Epithelial cell of esophagus (primary cell): ENCODE measurements at places on chromosomes 7 and 10.
A peak's percentile ranks its signal among the peaks of the same experiment; 100 is the strongest.

GRCh38 chr7:20374399-20374798 lies 43.7 kb downstream of the ITGB8 start:
- no peak for DNase-seq

DNA sequence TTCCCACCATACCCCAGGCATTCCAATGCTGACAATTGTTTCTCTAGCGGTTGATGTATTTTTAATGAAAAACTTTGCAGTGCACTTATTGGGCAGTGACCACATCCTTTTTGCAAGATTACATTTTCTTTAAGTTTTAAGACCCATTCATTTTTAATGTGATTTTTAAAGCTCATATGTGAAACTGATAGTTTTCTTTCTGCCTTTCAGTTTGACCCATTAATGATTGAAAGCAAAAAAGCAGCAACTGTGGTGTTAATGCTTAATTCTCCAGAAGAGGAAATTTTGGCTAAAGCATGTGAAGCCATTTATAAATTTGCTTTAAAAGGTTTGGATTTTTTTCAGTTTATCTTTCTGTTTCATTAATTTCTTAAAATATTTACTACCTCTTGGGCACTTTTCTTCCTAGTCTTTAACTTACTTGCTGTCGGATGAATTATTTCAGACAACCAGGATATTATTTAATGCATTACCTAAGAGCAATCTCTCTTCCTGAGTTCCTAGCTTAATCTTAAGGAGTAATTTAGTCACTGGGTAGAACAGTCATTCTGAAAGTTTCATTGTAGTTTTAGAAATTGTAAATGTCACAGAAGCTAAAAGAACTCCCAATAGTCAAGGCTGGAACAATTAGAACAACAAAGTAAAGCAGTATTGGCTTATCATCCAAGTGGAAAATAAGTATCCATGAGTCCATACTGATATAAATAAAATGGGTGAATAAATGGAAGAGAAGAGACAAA lies 18.3 kb downstream of the ARMC3 start:
- no peak for DNase-seq

GRCh38 chr10:23343591-23344240 lies 881 bp downstream of the C10orf67 start:
- peak; percentile 65 for DNase-seq

DNA sequence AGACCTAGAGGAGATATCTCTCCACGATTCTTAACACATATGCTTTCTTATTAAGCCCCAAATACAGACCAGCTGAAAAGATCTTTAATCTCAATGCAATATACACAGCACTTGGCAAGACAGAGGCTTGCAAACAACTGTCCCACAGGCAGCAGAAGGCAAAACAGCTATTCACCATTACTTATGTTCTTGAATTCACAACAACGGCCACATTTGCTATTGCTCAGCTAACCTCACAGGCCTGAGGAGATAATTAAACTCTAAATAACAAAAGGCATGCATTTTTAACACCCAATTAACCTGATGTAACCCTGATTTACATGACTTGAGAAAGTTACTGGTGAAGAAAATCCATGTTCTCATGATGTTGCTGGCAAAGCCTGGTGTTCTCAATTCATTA lies 216.4 kb downstream of the CRPPA start:
- no peak for DNase-seq

DNA sequence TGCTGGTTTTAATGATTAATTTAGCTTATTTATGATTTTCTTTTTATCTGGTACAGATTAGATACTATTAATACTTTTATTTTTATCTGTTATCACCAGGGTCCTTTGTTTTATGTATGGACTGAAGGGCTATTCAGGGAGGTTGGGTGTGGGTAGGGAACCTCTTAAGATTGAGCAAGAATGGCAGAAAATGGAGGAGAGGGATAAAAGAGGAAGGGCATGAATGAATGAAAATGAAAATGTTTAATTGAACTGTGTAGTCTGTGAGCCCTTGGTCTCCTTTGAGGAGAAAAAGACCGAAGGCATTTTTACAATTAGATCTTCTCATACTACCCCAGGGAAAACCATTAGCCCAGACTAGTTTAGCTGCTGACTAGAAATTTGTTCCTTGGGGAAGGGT lies 93.1 kb downstream of the CDK14 start:
- no peak for DNase-seq

DNA sequence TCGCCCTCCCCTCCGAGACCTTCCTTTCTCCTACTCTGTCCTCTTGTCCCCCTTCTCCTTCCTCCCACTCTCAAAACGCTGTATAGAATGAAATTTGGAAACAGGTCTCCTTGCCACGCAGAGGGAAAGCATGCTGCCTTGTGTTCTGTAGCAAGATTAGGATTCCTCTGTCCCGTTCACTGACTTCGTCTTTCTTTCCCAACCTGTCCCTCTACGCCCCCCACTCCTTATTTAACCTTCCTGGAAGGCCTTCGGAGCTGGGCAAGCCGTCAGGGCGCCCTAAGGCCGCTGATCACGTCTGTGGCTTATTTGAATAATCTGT lies 1.3 kb downstream of the HOXA9 start:
- DNase-seq = no peak
